Activated CD8-positive, alpha-beta memory T cell treated with anti-CD3 and anti-CD28 coated beads for 4 hours (primary cell): ENCODE measurements at places on chromosomes 13 and 19.

DNA sequence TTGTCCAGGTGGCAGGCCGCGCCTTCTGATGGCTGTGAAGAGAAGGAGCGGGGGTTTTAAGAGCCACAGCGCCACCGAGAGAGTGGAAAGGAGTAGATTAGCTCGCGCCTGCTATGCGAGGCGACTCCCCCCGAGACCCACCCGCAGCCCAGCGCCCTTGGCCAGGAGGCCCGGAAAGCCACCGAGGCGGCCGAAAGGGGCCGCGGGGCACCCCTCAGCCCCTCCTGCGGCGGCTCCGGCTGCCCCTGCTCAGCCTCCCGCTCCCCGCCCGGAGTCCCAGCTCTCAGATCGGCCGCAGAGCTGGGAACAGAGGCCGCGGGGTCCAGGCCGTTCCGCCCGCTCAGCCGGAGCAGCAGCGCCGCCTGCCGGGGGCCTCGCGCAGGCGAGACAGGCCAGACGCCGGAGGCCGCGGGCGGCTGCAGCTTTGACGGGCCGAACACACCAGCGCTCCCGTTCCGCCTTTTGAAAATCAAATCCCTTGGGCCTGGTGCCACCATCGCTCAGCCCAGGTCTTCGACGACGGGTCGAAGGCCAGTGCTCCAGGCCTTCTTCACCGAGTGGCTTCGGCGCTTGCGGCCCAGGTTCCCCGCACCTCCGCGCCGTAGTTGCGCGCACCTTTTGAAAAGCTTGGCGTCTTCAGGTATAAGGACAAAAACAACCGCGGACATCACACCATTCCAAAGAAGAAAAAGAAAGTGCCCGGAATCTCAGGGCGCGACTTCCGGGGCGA is 15.3 kb downstream of the CDX2 start:
- DNase-seq, result peak; percentile 14

DNA sequence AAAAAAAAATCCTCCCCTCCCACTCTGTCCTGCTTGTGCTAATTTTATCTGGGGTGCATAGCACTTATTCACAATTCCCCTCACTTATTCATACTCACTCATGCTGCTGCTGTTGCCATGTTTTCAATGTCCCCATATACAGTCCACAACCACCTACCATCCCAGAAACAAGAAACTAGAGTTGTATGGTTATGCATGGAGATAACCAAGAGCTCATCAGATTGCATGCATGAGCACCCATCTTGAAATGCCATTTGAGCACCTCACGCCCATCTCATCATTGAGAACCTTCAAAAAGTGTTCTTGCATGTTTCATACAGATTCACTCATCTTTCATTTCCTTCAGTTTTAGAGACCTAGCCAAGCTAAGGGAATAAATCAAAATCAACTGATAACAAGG is 15.1 kb upstream of the N4BP2L2 start:
- DNase-seq, result no peak

- DNase-seq, result no peak
Observed at GRCh38 chr13:46759846-46760245, 37.1 kb downstream of the ESD start.

DNA sequence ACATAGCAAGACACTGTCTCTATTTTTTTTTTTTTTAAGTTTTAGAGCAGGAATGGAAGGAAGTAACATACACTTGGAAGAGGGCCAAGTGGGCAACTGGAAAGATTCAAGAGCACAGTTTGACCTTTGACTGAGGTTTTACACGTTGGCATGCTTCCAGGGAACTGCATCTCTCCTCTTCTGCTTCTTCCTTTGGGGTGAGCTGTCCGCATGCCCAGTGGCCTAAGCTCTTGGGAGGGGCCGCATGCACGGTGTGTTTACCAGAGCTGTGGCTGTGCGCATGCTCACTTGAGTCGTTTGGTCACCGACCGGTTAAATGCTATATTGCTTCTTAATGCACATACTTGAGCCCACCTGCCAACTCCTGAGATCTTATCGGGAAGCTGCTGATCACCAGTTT is 727.7 kb downstream of the UQCRFS1 start:
- DNase-seq, result no peak

DNA sequence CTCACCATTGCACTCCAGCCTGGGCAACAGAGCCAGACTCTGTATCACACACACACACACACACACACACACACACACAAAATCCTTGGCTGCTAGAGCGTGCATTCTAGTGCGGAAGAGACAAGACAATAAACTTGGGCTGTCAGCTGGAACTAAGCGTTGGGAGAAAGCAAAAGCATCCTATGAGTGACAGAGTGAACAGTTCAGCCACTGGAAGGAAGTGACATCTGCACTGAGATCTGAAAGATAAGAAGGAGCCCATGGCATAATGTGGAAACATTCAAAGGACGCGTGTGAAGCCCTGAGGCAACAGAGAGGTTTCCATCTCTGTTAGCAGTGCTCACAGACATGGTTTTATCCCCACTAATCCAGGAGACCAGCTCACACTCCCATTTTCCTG is 3.5 kb upstream of the SLC1A5 start:
- no peak for DNase-seq

DNA sequence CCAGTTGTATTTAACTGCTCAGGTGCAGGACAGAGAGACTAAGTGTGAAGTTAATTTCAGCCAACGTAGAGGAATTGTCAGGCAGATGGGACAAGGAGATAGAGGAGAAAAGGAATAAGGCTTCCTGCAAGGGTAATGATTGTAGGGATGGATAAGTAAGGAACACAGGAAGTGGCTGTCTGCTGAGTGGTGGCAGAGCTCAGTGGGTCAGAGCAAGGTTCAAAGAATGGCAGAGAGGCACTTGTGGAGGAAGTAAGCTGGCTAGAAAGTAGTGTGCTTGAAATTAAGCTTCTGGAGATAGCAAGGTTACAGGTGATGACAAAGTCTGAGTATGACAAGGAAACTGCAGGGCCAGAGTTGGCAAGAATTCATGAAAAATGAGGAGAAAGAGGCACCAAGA is 47.9 kb downstream of the USPL1 start:
- DNase-seq, result no peak

GRCh38 chr13:99702687-99703319 is 201.5 kb downstream of the TM9SF2 start:
- DNase-seq, result no peak

DNA sequence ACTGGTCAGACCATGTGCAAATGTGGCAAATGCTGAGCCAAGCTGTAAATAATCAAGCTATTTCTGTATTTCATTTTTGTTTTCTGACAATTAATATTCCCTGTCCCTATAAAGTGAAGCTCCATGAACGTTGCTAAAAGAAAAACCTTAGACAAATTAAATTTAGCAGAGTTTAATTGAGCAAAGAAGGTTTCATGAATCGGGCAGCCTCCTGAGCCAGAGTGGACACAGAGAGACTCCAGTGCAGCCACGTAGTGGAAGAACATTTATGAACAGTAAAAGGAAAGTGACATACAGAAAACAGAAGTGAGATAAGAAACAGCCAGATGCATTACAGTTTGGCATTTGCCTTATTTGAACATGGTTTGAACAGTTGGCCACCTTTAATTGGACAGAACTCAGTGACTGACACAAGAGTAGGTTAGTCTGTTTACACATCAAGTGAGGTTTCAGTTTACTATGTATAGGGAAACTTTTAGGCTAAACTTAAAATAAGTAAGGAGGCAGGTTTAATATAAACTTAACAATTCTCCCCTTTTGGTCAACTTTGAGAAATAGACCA is 69.7 kb downstream of the UFM1 start:
- DNase-seq, result no peak

- no peak for DNase-seq
Observed at GRCh38 chr19:46471116-46471733, at the start of gene PNMA8A. PNMA8A (minus strand) TSS chr19:46471563; CDS start chr19:46471035, 528 bp downstream.

GRCh38 chr13:23632741-23633140 is 62.5 kb downstream of the TNFRSF19 start:
- no peak for DNase-seq
